ENCODE measurements at places on chromosomes 1 and 21.

- DNase-seq: no peak
Observed at GRCh38 chr1:150165622-150166612, 16.2 kb downstream of the PLEKHO1 start.

DNA sequence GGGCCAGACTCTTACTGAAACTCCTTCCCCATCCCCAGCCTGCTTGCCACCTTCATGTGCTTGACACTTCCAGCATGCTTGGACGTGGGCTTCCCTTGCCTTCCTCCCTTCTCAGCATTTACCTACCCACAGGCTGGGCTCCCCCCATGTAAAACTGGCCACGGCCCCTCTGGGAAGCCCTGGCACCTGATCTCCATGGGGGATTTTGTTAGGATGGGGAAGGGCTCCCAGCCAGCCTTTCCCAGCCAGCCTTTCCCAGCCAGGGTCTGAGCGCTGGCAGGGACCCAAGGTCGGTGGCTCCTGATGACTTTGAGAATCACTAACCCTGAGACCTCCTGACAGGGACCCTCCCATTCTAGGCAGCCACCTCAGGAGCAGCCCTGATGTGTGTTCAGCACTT is 6.7 kb downstream of the ALX3 start:
- no peak for DNase-seq

DNA sequence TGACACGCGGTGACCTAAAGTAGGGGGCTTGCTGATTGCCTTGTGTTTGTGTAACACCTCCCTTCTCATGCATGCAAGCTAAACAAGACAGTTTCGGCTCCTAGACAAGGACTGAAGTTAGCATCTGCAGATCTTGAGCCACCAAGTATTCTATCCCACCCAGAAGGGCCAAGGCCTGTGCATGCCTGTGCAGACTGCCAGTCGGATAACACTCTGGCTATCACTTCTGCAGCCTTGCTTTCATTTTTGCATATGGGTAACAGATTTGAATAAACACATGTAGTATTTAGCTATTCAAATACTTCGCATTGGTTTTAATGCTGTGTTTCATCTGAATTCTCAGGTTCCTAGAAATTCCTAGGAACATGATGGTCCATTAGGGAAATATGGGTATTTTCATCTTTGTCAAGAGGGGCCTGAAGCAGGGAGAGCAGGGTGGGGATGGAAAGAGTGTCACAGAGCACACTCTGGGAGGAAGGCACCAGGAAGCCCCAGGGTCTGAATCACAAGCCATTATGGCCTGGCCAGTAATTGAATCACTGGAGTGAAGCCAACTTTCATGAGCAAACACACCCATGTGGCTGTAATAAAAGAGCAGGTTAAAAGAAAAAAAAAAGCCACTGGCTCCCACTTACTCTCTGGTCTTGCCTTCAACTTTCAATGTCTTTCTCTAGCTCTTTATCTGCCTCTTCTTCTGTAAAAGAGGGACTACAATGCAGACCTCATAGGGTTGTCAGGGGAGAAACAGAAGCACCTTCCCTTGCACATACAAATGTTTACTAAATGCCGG is 28.3 kb downstream of the GADD45A start:
- no peak for DNase-seq

DNA sequence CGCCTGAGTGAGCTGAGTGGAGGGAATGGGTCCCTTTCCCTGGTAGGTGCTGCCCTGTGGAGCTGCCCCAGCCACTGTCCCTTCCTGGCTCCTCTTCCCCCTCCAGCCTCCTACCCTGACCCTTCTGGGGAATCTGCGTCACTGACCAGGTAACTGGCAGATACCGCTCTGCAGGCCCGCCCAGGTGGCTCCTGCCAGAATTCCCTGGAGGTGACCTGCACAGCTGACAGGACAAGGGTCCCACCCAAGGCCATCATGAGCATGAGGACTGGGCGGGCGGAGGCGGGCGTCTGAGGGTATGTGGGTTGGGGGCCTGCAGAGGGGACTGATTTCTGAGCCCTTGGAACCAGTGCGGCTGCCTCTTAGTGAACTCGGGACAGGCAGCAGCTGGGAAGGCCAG is 32.5 kb downstream of the DHRS3 start:
- no peak for DNase-seq

- DNase-seq: no peak
Observed at GRCh38 chr1:155717041-155717440, 28.1 kb downstream of the DAP3 start.

DNA sequence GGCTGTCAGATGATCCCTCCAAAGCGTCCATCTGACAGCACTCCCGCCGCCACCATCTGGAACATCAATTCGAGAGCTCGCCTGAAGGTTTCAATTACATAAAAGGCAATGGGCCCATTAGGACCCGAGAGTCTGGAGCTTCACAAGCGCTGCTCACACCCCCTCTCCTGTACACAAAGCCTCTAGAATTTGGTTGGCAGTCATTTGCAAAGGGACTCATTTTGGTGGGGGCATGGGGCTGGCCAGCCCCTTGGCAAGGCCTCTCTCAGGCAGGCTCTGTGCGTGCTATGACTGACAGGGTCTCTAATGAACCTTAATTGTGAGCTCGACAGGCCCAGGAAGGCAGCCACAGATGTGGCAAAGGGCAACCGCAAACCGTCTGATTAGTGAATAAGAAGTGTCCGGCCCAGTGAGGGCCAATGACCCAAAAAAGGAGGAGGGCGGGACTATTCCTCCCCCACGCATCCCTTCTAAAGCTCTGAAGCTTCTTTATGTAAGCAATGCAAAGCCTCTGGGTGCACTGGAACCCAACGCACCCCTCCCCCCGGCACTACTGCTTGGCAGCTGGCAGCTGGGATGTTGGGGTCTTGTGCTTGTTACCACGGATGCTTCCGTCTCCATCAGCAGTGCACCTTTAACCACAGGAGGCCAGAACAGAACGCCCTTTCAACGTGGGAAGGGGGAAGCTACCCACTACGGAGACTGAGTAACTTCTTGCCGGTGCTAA is 79.4 kb downstream of the CAPZB start:
- DNase-seq: no peak

DNA sequence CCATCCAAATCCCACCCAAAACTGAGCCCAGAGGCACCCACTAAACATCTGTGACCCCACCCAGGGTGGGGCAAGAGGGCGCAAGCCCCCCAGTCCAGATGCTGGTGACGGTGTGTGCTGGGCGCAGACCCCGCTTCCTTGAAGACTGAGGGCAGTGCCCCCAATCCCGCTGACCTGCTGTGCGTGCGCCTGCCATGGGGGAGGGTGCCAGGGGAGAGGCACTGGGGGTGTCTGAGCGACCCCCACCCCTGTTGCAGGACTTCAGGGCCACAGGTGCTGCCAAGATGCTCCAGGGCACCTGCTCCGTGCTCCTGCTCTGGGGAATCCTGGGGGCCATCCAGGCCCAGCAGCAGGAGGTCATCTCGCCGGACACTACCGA is 13.3 kb downstream of the COL6A2 start:
- DNase-seq: no peak

DNA sequence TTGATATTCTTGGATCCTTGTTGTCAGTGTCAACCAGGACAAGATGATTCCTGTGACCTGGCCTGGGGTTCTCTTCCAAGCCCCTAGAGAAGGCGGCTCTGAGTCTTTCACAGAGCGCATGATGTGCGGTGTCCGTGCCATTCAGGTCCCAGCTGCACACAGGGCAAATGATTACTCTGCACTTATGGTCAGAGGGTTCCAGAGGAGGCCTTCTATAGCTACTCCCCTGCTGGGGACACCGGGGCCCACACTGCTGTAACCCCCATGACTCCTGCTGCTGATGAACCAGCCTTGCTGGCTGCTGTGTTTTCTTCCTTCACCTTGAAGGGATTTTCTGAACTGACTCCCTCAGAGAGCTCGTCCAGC is 1.5 kb downstream of the PTGFRN start:
- DNase-seq: no peak

GRCh38 chr1:150309758-150310508 is 11.4 kb upstream of the PRPF3 start:
- DNase-seq: no peak

DNA sequence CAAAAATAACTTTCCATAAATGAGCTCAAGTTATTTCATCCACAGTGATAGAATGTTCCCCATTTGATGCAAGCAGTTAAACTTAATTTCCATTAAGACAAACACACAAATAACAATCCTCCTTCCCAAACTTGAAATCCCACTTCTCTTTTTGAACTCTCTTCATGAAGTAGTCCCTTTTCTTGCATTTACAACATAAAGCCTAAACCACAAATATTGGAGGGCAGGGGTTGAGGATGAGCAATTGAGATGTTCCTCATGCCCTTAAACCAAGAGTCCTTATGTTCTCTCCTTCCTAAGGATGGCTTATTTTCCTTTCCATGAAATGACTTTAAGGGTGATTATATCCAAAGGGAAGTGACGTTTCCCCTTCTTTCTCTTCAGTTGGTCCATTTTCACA is 228.8 kb downstream of the DISC1 start:
- DNase-seq: no peak

- DNase-seq: no peak
Observed at GRCh38 chr1:89545264-89546038, 20.8 kb downstream of the LRRC8B start.

- no peak for DNase-seq
Observed at GRCh38 chr21:26916799-26917198, 50.1 kb downstream of the ADAMTS5 start.

DNA sequence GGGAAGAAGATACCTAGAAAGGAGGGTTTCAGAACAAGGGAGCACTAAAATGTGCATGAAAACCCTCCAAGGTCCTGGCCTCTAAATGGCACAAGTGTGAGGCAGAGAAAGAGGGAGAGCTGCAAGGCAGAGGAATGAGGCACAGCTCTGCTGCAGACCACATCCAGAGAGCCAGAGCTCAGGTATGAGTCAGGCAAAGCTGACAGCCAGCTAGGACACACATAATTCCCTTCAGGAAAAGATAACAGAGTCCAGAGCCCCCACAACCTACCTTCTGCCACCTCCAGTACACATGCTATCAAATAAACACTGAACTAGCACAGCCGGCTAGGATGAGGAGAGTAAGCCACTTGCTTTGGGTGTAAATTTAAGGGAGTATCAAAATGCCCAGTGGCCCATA is 62.2 kb downstream of the HSF2BP start:
- DNase-seq: peak; percentile 53

- DNase-seq: no peak
Observed at GRCh38 chr1:204930155-204930523, 59.5 kb downstream of the NFASC start.

GRCh38 chr1:233020426-233020825 is 70.0 kb downstream of the NTPCR start:
- DNase-seq: no peak

- peak; percentile 56 for DNase-seq
Observed at GRCh38 chr1:93021539-93022134, 57.4 kb upstream of the MTF2 start.

DNA sequence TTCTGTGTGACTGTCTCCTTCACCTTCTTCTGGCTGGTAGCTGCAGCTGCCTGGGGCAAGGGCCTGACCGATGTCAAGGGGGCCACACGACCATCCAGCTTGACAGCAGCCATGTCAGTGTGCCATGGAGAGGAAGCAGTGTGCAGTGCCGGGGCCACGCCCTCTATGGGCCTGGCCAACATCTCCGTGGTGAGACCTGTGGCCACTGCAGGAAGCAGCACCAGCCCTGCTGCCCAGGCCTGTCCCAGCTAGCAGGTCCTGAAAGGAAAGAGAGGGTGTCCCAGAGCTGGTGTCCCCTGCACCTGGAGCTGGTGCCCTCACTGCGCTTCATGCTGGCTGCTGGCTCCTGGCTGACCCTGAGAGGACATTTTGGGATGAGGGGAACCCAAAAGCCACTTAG is 5.9 kb upstream of the ATXN7L2 start:
- DNase-seq: no peak

DNA sequence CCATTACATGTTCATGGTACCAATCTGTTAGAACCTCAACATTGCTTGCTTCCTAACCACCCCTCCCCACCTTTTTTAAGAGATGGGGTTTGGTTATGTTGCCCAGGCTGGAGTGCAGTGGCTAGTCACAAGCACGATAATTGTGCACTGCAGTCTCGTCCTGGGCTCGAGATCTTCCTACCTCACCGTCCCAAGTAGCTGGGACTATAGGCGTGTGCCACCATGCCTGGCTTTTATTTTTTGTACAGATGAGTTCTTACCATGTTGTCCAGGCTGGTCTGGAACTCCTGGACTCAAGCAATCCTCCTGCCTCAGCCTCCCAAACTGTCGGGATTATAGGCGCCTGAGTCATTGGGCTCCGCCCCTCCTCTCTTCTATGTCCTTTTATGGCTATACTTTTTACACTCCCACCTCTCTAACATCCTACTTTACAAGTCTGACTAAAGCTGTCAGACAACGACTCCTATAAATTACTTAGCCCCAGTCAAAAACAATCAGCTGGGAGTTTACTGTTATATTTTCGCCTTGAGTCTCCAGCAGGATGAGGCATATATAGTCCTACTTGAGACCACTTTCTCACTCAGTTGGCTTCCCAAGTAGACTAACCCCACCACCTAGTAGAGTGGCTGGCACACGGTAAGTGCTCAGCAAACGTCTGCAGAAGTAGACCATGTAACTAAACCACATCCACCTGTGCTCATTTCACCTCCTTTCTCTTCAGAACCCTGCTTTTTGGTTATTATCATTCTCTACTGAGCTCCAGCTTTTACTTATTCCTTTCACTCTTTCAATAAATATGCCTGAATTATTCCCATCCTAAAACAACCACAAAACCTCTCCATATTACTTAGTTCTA is 13.8 kb downstream of the ENSA start:
- no peak for DNase-seq

- no peak for DNase-seq
Observed at GRCh38 chr1:208269338-208269666, 25.1 kb upstream of the PLXNA2 start.

GRCh38 chr1:82215056-82215852 is 414.5 kb downstream of the ADGRL2 start:
- no peak for DNase-seq

- DNase-seq: no peak
Observed at GRCh38 chr1:44609768-44610526, 64.3 kb downstream of the TMEM53 start.

- no peak for DNase-seq
Observed at GRCh38 chr1:35615440-35615839, 25.9 kb downstream of the PSMB2 start.

DNA sequence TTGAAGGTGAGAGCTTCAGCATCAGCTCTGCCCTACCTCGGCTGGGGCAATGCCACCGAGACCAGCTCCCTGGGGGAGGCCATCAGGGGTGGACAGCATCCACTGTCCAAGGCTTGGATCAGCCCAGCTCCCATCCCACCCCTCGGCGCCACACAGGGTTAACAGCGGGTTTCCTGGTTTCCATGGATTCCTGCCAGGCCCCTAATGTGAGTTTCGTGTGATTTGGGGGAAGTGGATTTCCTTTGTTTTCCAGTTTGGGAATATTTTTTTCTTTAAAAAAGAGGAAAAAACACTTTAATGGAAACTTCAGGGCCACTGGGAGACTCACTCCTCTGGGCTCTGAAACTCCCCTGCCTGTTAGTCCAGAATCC is 34.3 kb downstream of the CASZ1 start:
- DNase-seq: no peak

DNA sequence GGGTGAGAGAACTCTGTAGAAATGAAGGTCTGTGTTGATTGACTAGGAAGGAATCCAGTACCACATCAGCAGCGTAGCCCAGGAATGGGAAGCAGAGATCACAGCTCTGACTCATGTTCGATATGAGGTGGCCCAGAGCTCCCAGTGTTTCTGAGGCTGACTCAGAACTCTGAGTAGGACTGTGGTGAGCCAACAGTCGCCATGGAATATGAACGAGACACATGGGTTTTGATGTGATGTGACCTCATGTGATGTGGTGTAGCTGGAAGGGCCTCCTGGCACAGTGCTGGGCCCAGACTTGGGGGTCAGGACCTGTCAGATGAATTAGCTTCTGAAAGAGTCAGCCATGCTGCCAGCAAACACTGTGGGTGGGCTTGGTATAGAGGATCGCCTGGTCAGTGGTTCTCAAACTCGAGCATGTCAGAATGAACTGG is 237.0 kb downstream of the MRPL39 start:
- DNase-seq: peak; percentile 77

- no peak for DNase-seq
Observed at GRCh38 chr1:53129891-53130597, 12.4 kb downstream of the SLC1A7 start.

All from SW 1271 (cell line).